NCI-H1417 treated with DMSO at 0.1 percent for 48 hours (cell line): ENCODE measurements at places on chromosomes 2 and 18.
A peak's percentile ranks its signal among the peaks of the same experiment; 100 is the strongest.

DNA sequence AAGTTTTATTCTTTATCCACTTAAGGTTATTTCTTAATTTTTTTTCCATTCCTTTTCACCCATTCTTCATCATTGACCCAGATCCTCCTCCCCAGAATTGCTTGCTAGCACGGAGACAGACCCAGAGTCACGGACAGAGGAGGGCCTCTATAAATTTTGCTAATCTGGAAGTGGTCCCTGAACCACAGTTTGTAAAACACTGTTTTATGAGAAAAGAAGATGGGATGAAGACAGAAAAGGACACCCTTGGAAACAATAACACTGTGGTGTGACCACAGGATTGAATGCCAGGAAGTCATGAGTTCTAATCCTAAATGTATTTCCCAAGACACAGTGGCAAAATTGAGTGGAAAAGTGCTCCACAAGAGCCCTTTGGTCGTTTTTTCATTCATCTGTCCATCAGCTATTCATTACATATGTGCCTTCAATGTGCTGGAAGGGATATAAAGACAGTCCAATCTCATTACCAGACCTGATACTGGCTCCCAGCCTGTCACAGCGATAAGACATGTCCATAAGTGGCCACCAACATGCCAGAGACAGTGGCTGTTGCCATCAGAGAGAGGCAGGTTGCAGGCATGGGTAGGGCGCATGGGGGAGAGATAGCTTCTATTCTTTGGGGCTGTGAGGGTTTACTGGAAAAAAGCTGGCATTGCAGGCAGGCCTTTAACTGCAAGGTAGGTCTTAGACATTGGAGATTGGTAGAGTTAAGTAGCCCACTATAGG is 175.2 kb upstream of the ALPP start:
- no peak for DNase-seq

- no peak for DNase-seq
Observed at GRCh38 chr2:85978883-85979780, 90.3 kb upstream of the ST3GAL5 start.

- DNase-seq: no peak
Observed at GRCh38 chr2:30927465-30928075, 120.3 kb upstream of the CAPN13 start.

GRCh38 chr2:119721043-119721442 is 38.7 kb upstream of the PTPN4 start:
- DNase-seq: no peak

GRCh38 chr18:63831080-63831788 is 56.0 kb downstream of the SERPINB7 start:
- no peak for DNase-seq

- no peak for DNase-seq
Observed at GRCh38 chr2:173880561-173880960, 84.6 kb downstream of the SP3 start.

- DNase-seq: no peak
Observed at GRCh38 chr2:113070606-113070975, 2.8 kb downstream of the IL1F10 start.

DNA sequence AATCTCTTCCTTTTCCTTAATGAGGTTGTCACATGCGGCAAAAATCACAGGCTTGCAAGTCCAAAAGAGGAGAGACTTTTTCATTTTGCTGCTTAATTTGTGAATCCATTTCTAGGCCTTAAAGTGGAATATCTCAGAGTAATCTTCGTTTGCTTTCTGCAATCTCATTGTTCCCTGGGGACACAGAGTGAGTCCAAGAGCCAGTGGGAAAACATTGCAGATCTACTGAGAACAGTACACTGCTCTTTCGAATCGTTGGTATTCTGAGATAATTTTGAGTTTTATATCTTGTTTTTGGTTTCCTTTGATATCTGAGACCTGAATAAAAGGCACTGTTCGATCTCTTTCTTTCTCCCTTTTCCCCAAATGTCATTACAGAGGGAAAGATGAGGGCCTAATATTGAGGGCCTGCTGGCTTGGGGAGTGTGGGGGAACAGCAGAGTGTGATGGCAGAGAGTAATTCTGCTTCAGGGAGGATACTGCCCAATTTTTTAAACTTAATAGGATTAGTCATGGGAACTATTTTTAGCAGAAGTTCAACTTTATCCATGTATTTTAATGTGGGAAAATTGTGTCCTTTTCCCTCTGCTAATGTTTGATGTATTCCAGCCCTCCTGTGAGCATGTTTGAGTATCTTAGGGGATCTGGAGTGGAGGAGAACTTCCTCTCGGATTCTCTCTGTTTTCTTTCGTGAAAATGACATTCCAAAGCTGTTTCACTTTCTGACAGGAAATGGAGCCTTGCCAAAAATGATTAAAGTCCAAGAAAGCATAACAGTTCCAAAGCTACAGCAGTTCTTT is 418.2 kb upstream of the ZEB2 start:
- no peak for DNase-seq

- no peak for DNase-seq
Observed at GRCh38 chr2:221034026-221034701, 537.9 kb downstream of the EPHA4 start.

DNA sequence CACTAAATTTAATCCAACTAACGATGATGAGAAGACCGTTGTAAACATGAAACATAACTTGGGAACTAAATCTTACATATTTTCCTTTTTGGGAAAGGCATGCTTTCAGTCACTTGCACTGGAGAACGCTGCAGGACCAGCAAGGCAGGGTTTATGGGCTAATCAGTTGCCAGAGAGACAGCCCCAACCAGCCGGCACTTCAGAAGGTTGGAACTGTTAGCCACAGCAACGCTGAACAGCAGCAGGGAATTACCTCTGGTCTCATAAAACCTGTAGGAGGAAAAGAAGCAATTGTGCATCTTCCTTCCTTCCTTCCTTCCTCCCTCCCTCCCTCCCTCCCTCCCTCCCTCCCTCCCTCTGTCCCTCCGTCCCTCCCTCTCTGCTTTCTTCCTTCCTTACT is 33.9 kb upstream of the SIX2 start:
- DNase-seq: no peak

- no peak for DNase-seq
Observed at GRCh38 chr2:152820048-152820447, 101.6 kb downstream of the ARL6IP6 start.

GRCh38 chr2:175187378-175187777 is 5.9 kb upstream of the ATP5MC3 start:
- DNase-seq: no peak

GRCh38 chr2:238669581-238670080 is 178.3 kb upstream of the TWIST2 start:
- DNase-seq: no peak

GRCh38 chr2:19362755-19363473 is 4.5 kb upstream of the OSR1 start:
- peak; percentile 41 for DNase-seq

- no peak for DNase-seq
Observed at GRCh38 chr2:212726403-212726802, 187.8 kb upstream of the ERBB4 start.

DNA sequence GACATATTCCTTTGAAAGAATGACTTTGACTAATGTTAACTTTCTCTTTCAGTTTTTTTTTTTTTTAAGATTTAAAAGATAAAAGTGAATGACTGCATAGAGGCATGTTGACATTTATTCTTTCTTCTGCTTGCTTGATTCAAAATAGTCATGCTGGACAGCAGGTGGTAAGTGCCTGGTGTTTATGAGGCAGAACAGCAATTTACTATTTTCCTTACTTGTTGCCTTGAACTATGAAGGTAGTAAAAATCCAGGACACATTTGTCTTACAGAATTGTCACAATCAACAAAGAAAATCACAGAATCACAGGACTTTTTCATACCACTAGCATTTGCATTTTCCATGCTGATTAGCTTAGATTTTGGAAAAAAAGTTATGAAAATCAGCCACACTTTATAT is 388.3 kb downstream of the CTNNA2 start:
- no peak for DNase-seq

DNA sequence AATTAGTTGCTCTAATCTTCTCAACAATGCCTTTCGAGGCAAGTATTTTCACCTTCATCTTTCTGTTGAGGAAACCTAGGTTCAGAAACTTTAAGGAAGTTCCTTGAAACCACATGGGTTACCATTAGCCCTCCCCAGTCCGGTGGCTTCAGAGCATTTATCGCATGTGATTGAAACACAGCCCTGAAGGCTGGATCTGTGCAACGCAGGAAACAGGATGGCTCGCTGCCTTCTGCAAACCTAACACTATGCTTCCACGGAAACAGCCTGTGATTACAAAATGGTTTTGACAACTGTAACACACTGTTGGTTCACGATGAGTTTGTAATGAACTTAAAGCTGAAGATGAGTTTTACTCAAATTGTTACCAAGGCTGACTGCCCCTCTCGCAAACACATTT is 68.5 kb downstream of the EPB41L3 start:
- DNase-seq: no peak

- DNase-seq: no peak
Observed at GRCh38 chr2:189151906-189152305, 27.7 kb downstream of the COL5A2 start.

DNA sequence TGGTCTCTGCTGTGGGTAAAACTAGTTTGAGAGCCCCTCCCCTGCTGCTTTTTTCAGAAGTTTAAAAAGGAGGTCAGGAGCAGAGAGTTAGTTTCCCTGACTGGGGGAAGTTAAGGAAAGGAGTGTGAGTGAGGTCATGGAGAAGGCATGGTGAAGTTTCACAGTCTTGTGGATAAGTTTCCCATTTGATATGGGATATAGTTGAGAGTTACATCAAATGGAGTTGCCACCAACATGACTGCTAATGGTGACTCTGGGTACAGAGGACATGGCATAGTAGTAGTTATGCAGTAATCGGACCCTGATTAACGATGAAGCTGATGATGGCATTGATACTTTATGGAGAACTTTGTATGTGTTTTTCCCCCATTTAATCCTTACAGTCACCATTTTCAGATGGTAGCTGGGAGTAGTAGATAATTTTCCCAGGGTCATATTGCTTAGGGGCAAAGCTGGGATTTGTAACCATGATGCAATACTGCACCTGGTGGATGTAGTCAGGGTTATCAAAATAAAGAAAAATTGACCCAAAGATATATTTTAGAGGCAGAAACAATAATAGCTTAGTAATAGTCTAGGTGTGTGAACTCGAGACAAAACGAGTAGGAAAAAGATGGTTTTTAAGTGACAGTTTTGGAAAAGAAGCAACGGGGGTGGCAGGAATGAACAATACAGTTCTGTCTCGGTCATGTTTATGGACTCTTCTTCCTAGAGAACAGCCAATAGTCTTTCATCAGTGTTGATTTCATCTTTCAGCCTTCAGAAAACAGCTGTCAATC is 74.6 kb downstream of the FMNL2 start:
- no peak for DNase-seq

DNA sequence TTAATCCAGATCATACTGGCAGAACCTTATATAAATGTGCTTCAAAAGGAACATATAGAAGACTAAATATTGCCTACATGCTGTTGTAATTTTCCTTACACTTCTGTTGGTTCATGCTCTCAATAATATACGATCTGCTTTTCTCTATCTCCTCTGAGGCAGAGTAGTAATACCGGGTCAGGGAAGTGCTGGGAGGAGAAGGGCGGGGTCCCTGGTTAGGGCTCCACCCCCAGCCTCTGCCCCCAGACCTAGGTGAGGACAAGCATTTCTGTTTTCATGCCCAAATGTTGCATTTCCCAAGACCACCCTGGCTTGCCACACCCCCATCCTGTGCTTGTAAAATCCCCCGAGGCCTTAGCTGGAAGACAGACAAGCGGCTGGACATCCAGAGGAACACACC is 55.3 kb downstream of the PLA2R1 start:
- no peak for DNase-seq

DNA sequence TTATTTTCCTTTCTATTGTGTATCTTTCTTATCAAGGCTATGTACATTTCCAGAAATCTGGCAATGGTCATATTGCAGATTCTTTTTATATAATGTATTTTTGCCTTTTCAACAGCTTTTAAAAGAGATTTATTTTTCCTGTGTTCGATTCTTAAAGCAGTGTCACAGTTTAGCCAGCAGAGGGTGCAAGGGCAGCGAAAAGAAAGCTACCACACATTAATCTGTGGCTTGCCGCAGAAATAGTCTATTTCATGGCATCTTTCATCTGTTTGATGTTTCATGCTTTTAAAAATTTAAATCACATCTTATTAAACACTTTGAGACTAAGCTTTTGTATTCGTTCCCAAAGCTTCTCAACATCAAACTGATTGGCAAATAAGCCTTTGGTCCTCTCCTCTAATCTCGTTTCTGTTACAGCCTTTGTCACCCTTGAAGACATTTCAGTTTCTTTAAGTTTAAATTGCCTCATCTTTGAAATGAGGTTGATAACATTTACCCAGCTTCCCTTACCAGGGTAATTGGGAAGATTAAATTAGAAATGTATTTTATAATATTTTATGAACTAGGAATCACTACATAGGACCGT is 73.3 kb downstream of the PIK3C3 start:
- no peak for DNase-seq

DNA sequence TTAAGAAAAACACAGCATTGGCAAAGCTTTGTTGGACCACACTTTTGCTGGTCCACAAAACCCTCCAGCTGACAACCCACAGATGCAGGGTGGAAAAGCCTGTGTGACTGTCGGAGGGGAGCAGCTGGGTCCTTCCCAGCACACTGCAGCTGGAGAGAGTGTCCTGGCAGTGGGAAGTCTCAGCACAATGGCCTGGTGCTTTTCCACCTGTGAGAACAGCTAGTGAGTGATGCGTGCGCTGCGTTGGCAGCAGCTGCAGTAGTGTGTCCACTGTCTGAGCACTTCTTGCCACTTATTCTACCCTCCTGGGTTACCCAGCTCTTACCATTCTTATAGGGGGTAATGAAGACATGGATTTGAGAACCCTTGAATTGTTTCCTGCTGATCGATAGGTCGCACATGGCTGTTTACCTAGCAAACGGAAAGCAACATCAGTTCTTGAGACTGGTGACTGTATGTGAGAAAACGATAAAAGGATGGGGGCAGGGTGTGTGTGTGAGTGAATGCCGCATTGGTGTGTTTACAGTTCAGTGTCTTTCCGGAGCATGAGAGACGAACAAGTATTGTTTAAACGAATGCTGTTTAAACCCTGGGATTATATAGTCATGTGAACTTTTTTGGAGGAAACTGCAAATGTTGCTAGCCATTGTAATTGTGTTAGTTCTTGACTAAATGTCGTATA is 69.7 kb downstream of the LYPD6 start:
- peak; percentile 68 for DNase-seq

GRCh38 chr2:133334923-133335322 is 233.3 kb downstream of the NCKAP5 start:
- no peak for DNase-seq

- DNase-seq: no peak
Observed at GRCh38 chr18:42654556-42654955, 460.9 kb downstream of the RIT2 start.

DNA sequence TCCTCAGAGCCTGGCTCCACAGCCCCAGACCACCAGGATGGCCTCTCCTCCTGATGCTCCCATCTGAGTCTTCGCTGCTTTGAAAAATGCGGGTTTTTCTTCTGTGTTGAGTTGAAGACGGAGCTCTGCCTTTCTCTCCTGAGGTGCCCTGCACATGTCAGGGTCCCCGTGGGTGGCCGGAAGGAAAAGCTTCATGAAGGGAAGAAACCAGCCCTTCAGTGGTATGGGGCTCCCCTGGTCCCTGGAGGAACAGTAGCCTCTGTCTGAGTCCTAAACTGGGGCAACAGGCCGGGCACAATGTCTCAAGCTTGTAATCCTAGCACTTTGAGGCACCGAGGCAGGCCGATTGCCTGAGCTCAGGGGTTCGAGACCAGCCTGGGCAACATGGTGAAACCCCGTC is 54.7 kb upstream of the CAB39 start:
- no peak for DNase-seq

GRCh38 chr18:59696311-59697235 is 650 bp downstream of the CCBE1 start:
- DNase-seq: no peak

GRCh38 chr2:231632559-231633142 is 40.0 kb downstream of the TEX44 start:
- DNase-seq: no peak
